ENCODE measurements at places on chromosomes 12 and 14.
A peak's percentile ranks its signal among the peaks of the same experiment; 100 is the strongest.

DNA sequence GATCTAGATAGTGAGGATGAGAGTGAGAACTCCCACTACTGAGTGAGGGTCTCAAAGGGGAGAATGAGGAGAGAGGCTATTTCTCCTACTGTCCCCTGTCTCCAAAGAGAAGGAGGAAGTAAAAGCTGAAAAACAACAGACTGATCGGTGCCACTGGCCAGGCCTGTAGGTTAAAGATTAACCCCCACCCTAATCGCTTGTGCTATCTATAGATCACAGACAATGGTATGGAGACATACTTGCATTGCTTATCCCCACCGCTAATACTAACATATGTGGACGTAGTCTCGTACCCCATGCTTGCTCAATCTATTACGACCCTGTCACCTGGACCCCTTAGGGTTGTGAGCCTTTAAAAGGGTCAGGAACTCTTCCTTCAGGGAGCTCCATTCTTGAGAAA lies 777.9 kb upstream of the TMEM132C start:
- DNase-seq = no peak

- DNase-seq = no peak
Measured at GRCh38 chr12:111927346-111927745, 85.3 kb downstream of the MAPKAPK5 start.

DNA sequence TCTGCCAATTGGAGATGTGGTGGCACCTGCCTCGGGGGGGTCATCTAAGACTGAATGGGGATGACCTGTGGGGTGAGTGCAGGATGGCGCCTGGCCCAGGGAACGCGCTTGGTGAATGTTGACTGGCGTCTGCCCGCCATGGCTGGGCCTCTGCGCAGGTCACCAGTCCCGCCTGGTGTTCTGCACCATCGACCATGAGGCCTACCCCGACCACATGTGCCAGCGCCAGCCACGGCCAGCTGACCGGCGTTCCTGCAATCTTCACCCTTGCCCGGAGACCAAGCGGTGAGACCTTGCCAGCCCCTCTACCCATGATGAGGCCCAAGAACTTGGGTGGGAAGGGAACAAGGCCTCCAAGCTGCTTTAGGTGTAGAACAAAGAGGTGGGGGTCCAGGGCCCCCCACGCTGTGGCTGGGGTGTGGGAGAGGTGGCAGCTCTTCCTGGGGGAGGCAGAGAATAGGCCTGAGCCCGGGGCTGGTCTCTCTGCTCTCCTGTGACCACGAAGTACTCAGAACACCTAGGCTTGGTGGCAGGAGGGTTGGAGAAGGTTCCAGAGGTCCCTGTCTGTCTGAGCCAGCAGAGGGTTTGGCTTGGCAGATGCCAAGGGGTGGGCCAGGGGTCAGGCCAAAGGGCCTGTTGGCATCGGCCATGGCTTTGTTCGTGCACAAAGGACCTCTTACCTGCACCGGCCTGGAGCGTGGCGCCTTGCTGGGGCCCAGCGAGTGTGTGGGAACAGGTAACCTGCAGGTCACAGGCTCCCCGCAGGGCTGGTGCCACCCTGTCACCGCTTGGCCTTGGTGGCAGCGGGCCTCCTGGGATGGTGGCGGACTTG lies 15.4 kb downstream of the PAPLN start:
- DNase-seq = no peak

GRCh38 chr12:131755305-131756113 lies 44.6 kb downstream of the SFSWAP start:
- no peak for DNase-seq

DNA sequence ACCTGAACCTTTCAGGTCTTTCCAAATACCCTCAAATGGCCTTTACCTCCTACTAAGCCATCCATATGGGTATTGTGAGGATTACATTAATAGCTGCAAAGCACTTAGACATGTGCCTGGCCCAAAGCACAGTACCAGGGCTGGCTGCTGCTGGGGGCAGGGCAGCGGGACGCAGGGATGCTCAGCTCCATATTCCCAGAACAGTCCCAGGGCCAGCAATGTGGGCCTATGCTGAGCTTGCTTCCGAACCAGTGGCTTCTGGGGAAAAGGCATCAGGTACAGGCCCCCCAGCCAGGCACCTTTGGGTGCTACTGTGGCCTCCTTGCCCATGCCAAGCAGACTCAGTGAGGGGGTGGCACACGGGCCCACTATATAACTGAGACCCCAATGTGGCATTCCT lies 10.4 kb downstream of the ACTN1 start:
- no peak for DNase-seq

- no peak for DNase-seq
Measured at GRCh38 chr12:51817027-51817953, 31.2 kb downstream of the FIGNL2 start.

GRCh38 chr14:22185191-22185590 lies 403.8 kb downstream of the DAD1 start:
- no peak for DNase-seq

DNA sequence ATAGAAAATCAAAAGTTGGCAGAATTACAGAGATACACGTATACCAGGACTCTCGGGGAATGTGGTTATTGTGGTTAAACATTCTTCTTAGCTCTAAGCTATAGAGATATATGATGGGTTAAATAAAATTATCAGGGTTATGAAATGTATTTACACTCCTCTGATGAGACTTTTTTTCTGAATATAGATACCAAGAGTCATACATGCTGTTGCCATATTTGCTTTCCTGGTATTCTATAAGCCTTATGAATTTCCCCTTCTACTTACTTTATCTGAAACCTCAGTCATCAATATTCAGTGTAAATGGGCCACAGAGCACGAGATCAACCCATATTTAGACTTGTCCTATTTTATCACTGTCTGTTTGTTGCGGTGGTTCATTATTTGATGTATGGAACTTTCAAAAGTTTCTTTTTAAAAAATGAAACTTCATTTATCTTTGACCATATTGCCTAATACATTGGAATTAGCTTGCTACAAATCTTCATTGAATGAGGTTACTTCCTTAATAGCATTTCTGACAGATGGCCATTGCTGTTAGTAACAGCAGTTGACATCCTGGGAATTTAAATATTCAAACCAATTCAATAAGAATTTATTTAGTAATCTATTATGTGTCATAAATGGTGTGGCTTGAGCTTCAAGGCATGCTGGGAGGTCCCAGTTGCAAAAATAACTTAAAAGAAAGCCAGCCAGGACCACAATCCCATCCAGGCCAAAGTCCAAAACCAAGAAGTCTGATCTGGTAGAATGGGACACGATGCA lies 393.5 kb downstream of the PCNX1 start:
- DNase-seq = no peak

- no peak for DNase-seq
Measured at GRCh38 chr12:54262403-54262925, 17.5 kb downstream of the CBX5 start.

DNA sequence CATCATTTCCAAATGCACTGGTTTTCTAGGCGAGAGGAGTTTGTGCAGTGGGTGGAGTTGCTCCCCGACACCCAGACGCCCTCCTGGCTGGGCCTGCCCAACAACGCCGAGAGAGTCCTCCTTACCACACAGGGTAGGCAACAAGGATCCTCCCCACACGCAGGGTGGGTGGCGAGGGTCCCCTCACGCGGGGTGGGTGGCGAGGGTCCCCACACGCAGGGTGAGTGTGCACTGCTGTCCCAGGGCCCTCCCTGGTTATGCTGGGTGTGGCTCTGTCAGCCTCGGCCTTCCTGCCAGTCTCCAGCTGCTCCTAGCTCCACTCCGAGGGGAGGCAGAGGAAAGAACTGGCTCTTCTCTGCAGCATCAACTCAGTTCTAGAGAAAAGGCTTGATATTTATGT lies 42.3 kb downstream of the HSP90AA1 start:
- no peak for DNase-seq

- DNase-seq = no peak
Measured at GRCh38 chr14:94383777-94384176, 4.6 kb downstream of the SERPINA1 start.

- DNase-seq = peak; percentile 27
Measured at GRCh38 chr12:47079468-47079980, at the start of the genes AMIGO2 and PCED1B. Gene AMIGO2, minus strand, starts transcription at chr12:47079959. Its CDS starts 957 bp downstream, at chr12:47079002. Gene PCED1B, plus strand, starts transcription at chr12:47079621. Its CDS starts 155,443 bp downstream, at chr12:47235064.

DNA sequence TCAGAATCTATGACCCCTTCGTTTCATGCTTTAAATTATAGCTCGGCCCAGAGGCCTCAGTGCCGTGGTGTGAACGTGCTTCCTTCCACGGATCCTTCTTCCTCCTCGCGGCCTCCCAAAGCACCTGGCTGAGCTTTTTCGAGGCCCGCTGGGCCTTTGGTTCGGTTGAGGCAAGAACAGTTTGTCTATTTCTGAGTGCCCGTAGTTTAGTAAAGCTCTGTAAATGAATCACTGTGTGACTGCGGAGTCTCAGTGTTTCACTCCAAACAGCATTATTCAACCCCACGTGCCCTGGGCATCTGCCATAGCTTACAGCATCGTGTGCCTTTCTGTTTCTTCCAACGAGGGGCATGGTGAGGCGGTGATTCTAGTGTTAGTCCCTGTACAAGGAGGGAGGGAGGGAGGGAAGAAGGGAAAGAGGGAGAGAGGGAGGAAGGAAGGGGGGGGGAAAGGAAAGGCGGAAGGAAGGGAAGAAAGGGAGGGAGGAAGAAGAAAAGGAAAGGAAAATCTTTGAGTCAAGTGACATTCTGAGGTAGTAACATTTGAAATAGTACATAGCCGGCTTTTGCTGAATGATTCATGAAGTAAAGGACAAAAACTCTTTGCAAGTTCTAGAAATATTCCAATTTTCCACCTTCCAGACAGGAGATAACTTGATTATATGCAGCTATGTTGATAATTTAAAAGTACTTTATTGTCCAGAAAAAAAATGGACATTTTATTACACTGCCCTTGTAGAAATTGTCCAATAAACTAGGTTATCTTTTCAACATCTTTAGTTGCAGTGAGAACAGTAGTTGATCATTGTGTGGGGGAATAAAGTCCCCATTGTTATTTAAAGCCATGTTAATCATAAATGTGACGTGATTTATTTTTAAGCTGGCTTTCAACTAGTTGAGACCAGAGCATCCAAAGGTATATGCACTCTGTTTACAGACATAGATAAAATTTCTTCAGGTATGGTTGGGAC lies 1.2 kb upstream of the TRIM9 start:
- DNase-seq = no peak

- DNase-seq = no peak
Measured at GRCh38 chr12:114665411-114666260, 18.3 kb downstream of the TBX3 start.

DNA sequence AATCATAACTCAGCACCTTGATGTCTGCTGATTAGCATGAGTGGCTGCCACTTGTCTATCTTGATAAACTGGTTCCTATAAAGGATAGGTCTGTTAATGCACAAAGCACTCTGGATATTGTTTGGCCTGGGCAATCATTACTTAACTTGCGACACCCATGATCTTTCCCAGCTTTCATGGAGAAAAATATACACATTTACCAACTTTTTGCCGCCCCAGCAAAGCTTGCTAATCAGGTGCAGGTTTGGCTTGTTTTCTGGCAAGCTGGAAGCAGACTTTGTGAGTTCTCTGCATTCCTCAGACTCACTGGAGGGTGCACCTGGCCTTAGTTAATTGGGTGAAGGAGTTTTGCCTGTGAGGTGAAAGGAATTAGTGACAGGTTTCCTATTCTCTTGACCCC lies 1126.4 kb upstream of the FLRT2 start:
- DNase-seq = no peak

DNA sequence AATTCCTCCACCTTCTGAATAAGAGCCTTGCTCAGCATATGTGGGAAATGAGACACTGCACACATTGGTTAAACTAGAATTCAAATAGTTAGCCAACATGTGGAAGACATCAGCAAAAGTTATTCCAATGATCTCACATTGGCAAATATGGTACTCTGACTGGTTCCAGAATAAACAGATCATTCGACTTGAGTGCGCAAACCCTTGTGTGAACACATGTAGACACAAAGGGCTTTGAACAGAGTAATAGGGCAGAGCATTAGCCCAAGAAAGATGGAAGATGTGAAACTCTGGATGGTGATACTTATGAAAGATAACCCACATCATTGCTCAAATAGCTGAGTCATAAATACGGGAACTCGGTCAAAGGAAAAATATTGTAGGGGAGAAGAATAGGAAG lies 1133.4 kb upstream of the SEL1L start:
- DNase-seq = no peak

DNA sequence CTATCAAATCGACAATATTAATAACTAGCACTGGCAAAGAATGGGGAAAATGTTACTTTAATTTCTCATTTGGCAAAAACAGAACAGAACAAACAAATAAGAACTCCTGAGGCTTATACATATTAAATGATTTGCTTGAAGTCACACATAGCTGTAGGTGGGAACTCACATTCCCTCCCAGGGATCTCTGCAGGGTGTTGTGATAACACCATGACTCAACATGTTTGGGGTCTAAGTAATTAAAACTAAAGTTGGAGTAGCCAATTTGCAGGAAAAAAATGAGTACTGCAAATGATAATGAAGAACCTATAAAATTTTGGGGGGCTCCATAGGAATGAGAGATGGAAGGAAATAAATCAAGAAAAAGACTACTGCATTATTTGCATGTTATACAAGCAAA lies 27.5 kb downstream of the UNC79 start:
- no peak for DNase-seq

GRCh38 chr14:34983786-34984185 lies 994 bp downstream of the SRP54 start:
- DNase-seq = no peak

- no peak for DNase-seq
Measured at GRCh38 chr12:1350055-1350933, 244.1 kb downstream of the FBXL14 start.

DNA sequence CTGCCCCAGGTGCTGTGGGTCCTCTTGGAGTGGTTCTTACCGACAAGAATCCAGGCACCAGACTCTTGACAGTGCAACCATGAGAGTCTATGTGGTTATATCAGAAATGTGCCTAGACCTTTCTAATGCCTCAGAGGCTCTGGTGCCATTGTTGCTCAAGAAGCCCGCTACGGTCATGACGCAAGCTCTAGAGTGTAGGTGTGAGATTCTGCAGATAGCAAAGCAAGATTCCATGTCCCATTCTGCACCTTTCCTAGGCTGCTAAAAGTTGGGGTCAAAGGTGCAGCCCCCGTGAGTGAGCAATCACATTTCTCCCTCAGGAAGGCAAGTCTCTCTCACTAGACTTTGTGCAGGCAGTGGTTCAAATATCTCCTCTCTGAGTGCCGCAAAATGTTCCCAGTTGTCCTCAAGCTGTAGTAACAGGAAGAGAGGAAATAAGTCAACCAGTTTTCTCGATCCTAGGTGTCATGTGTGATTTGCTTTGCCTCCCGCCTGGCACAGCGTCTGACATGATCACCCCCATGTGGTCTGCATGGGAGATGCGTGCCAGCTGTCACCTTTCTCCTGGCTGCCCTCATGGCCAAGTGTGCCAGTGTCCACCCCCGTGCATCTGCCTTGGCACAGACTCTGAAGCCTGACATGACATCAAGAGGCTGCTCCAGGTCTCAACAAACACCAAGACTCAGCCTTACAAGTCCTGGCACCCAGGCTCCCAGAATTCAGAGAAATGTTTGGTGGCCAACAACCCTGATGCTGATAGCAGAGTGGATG lies 122.5 kb upstream of the COCH start:
- no peak for DNase-seq

- no peak for DNase-seq
Measured at GRCh38 chr14:37232907-37233481, 35.3 kb downstream of the MIPOL1 start.

All from GOT3 (cell line).